ENCODE measurements at places on chromosomes 12 and 14.

DNA sequence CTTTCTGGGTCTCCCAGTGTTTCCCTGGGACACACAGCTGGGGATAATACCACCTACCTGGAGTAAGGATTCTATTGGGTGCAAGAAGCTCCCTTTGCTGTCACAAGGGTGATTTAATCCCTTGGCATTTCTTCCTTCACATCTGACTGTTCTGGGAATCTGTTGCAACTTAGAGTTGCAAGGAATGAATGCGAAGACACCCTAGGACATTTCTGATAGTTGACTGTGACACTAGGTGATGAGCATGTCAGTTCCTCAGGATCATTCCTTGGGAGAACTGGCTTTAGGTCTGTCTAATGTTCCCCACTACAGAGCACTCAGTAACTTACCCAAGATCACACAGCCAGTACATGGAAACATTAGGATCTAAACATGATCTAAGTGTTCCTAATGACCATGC is 593.6 kb downstream of the NRXN3 start:
- no peak for DNase-seq

DNA sequence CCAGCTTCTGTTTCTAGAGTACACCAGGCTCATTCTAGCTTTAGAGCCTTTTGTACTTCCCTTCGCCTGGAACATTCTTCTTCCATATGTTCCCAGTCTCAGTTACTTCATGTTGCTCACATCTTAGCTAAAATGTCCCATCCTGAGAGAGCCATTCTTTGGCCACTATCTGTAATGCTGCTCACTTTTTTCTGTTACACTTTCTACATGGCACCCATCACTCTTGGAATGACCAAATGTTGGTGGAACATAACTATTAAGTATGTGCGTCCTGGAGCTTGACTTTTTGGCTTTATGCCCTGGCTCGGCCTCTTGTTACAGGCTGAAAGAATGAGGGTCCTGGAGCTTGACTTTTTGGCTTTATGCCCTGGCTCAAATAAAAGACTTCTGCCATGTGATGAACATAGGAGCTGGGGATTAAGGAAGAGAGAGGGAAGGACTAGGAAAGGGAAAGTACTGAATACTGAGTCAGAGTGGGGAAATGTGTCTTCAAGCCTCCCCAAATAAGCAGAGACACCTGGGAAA is 442.9 kb upstream of the ATP2B1 start:
- DNase-seq = no peak

DNA sequence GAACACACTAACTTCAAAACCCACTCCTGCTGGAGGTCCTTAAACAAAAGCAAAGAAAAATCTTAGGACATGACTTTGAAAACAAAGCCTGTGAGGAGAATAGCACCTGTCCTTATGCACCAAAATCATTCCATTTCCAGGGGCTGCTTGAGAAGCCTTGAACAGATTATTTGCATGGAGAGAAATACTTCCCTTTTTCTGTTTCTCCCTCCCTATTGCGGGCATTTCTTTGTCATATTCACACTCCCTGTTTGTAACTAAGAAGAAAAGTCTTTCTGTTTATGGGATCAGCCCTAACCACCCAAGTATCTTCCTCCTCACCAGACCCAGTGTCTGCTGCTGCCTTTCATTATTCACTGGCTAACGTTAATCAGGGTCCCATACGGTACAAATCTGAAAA is 218.8 kb downstream of the DPF3 start:
- no peak for DNase-seq

DNA sequence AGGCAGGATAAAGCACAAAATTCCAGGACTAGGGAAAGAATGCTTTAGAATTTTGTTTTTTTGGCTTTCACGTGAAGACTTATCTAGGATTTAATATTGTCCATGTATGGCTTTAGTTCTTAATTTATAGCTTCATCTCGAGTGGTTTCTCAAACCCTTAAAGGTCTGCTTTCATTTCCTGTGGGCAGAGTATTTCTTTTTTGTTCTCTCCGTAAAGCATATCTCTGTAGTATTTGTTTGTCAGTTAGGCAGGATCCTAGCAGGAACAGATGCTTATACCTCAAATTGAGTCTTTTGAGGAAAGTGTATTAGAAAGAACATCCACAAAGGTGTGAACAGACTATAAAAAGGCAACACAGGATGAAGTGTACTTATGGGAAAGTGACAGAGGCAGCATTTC is 697.1 kb upstream of the SEL1L start:
- no peak for DNase-seq

- DNase-seq = no peak
These were observed 138.7 kb downstream of the ETV6 start for GRCh38 chr12:11787933-11788849.

DNA sequence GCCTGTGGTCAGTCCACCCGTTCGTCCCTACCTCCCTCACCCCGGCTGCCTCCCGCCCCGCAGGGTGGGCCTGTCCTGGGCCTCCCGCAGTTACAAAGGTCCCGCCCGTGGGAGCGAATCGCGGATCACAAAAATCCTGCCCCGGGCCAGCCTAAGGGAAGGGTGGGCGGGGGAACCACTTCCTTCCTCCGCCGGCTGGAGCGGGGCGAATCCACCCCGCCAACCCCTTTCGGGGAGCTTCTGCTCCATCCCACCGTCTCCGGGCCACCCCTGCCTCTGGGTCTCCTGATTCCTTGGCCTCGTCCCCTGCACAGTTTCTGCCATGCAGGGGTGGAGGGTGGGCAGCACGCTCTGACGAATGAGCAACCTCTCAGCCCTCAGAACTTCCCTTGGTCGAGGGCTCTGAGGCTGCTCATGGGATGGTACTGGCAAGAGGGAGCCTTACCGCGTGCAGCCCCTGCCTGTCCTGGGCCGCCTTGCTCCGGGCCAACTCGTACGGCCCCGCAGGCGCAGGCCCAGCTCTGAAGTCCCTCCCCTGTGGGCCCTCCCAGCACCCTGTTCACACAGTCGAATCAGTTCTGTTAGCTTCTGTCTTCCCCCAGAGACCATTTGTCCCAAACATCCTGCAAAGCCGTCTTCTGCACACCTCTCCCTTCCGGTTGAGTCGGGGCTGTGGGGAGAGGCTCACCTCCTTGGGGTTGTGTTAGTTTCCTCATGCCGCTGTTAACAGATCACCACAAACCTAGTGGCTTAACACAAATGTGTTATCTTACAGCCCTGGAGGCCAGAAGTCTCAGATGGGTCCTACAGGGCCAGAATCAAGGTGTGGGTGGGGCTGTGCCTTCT is 589 bp upstream of the HVCN1 start:
- DNase-seq = no peak

DNA sequence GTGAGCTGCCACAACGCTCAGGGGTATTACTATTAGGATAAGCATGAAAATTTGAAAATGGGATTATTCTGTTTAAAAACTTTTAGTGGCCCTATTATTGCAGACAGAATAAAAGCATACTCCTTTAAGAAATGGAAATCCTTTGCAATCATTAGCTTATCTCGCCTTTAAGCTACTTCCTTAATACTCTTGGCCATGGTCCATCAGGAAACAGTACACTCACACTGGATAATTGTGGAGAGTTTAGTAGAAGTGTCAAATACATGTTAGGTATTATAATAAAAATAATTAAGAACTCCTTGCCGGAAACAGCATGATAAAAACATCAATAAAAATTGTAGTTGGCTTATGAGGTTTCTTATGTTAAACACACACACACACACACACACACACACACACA is 100.4 kb upstream of the PPFIA2 start:
- DNase-seq = no peak

DNA sequence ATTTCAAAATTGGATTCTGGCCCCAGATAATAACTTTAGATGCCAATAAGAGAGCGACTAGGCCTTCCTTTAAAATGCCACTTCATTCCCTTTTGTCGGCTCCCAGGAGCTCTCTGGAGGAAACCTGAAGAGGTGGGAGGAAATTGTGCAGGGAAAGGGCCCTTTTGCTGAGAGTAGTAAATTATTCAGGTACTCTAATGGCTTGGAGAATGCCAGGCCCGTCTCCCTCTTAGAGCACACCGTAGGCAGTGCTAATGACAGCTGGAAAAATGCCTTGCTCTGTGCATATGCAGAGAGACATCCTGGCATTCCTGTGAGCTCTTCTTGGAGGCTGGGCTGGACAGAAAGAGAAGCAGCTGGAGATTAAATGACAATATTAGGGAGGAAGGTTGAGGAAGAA is 115.0 kb upstream of the RPH3A start:
- DNase-seq = no peak

GRCh38 chr12:58639318-58639934 is 280.9 kb downstream of the LRIG3 start:
- no peak for DNase-seq

DNA sequence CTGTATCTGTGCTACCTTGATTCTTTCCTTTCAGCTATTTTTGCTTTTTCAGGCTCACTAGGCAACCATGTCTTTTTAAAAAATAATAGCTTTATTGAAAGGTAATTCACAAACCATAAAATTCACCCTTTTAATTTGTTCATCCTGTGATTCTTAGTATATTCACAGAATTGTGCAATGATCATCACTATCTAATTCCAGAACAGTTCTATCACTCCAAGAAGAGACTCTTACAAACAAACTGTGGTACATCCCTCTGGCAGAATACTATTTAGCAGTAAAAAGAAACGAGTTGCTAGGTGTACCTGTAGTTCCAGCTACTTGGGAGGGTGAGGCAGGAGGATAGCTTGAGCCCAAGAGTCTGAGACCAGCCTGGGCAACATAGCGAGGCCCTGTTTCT is 14.8 kb downstream of the CREBL2 start:
- DNase-seq = no peak

DNA sequence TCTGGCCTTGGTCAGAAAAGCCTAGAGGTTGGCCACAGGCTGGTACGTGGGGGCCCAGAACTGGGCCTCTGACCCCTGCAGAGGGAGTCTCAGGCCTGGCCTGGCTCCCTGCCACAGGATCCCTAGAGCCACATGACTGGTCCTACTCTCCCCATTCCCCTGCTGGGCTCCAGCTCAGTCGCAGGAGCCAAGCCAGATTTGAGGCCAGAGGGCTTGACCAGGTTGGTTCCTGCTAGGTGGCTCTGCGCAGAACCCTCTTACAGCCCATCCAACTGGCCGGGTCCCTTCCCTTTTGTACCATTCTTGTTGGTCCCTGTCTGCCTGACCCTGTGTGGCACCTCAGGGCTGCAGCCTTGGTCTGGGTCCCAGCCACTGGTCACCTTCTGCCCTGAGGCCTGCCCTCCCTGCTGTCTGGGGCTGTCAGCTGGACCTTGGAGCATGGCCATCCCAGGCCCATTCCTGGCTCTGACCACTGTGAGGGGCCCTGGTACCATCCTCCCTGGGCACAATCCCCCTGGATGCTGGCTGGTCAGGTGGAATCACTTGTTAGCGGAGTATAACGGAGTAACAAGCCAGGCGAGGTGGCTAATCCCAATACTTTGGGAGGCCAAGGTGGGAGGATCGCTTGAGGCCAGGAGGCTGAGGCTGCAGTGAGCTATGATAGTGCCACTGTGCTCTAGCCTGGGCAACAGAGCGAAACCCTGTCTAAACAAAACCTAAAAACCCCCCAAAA is 22.9 kb upstream of the PPP1R13B start:
- no peak for DNase-seq

DNA sequence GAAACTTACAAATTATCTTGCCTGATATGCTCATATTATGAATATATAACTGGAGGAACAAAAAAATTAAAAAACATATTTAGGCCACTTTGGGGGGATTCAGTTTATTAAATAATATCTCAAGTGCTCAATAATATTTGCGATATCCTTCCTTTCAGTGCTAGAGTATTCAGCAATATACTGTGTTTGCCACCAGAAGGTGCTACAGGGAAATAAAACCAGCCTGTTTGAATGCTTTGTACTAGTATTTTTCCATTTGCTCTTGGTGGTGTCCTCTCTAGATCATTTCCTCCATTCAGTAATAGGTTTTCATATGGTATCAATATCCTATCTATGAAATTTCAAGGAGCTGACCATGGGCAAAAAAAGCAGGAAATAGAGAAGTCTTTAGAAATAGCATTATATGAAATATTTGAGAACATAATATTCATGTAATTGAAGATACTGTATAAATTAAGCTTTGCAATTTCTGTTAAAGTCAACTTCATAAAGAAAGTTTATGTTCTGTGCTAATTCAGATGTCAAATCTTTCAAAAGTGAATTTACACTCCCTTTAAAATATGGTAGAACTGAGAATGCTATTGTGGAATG is 106.2 kb upstream of the NAV3 start:
- no peak for DNase-seq

DNA sequence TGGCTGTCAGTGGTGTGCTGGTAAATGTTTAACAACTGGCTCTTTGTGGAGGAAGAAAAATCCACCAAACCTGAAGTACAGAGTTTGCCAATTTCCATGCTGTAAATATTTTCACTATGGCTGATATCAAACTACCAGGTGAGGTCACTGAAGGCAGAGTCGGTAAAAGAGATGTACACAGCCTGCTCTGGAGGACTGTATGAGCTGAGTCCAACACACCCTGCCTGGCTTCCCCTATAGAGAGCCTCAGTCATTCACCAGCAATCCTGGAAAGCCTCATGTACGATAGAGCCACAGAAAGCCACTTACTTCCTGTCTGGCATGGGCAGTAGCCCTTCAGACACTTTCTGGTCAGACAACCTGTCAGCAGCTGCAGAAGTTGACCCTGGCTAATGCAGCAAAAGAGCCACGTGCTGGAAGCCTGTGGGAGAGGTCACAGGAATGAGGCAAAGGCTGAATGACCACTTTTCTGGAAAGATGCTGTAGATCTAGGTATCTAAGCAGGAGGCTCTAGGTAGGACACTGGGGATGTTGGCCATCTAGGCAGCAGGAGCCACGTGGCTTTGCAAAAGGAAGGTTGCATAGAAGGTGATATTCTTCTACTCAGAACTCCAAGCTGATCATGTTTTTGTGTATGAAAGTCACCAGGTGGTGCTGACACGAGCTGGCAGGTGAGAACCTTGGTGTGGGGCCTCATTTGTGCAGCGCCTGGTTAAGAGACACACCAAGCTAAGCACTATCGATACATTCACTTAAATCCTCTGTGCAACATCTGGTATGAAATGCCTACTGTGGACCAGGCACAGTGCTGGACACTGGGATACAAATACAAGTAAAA is 553.9 kb downstream of the VRK1 start:
- DNase-seq = no peak

- DNase-seq = no peak
These were observed 314.1 kb upstream of the LRIG3 start for GRCh38 chr12:59234391-59234790.

GRCh38 chr12:65990592-65990991 is 140.0 kb downstream of the LLPH start:
- DNase-seq = no peak

- DNase-seq = no peak
These were observed 4.4 kb downstream of the KRT3 start for GRCh38 chr12:52791271-52792184.

DNA sequence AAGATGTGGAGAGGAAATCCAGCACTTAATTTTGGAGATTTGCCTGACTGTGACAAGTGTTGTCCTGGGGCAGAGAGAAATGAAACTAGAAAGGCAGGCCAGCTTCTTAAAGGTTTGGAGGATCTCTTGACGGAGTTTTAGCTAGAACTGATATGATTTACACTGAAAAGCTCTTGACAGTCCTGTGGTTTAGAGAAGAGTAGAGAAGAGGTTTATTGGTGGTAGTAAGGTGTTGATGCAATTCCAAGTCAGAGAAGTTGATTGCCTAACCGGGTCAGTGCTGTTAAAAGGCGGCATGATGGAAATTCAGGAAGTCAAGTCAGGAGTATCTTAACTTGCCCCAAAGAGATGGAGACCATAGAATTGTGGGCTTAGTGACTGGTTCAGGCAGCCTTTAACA is 89.0 kb upstream of the TRAF3 start:
- DNase-seq = no peak

GRCh38 chr14:59245809-59246295 is 57.4 kb downstream of the DAAM1 start:
- DNase-seq = no peak

GRCh38 chr12:55847603-55848291 is 5.0 kb upstream of the MMP19 start:
- no peak for DNase-seq
